Muscle of leg (tissue), 16 donors: ENCODE measurements at places on chromosomes 7 and 10. TPM values are rescaled to one million over a fixed set of nuclear protein-coding genes. Genes with fewer than 3 reads are reported as not detected.

DNA sequence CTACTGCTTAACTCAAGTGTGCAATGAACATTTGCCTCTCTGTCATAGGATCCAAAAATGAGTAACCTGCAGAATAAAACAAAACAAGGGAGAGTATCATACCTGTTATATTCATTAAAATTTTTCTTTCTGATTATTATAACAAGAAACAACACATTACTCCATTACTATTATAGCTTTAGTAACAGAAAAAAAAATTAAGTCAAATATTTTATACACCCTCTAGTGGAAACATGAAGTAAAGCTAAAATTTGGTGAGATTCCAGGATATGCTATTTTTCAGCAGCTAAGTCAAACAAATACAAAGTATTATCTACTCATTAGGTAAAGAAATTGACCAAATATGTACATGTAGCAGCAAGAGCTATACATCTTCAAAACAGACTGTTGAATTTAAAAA lies 56.3 kb downstream of the PDZD8 start:
- no peak for DNase-seq

Gene CPVL
- 24.8 TPM for total RNA-seq

DNA sequence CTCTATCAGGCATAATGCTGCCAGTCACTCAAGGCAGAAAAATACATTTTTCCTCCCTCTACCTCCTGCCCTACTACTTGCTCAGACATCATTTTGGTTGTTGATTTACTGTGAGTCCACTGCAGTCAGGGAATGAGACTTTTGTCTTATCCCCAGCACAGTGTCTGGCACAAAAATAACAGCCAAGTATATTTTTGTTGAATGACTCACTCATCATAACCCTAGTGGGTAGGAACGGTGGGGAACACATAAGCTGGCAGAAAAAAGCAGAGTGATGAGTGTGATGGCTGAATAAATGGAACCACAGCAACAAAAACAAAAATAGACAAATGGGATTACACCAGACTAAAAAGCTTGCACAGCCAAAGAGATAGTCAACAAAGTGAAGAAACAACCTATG lies 65.8 kb upstream of the LAMB4 start:
- DNase-seq, result no peak

DNA sequence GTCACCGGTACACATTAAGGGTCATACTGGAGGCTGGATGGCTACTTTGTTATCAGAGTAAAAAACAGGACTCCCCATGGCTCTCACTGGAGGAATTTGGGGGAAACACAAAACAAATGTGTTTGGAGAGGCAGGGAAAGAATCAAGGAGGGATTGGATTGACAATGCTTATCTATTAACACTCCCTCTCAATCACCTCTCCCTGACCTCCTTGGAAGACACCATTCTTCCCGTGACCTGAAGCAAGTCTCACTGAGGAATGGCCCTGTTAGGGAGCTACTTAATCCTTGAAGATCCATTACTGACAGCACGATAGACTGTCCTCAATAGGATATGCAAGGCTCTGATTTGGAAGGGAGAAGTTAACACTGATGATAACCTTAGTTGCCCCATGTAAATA lies 242.1 kb upstream of the PTN start:
- no peak for DNase-seq
